ENCODE measurements at places on chromosomes 12 and 14.

DNA sequence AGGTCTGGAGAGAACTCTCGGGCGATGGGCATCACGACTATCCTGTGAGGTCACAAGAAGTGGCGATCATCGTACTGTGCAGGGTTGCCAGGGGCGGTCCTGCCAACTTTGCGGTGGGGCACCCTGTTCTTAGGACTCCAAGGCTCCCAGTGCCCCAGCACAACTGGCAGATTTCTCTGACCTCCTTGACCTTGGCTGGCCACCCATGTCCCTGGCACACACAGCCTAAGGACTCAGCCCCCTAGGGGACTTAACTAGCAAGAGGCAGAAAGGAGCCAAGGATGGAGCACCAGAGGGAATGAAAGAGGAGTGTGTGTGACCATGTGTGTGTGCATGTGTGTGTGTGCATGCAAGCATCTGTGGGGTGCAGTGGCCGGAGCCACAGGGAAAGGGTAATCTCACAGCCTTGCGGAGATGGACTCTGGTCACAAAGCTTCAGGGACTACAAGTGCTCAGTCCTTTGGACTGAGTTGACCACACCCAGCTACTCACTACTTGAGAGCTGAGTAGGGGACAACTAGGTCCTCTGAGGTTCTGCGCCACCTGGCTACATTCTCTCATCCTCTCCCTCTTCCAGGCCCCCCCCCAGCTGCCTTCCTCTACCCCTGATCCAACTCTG is 13.7 kb downstream of the SLC48A1 start:
- no peak for DNase-seq

DNA sequence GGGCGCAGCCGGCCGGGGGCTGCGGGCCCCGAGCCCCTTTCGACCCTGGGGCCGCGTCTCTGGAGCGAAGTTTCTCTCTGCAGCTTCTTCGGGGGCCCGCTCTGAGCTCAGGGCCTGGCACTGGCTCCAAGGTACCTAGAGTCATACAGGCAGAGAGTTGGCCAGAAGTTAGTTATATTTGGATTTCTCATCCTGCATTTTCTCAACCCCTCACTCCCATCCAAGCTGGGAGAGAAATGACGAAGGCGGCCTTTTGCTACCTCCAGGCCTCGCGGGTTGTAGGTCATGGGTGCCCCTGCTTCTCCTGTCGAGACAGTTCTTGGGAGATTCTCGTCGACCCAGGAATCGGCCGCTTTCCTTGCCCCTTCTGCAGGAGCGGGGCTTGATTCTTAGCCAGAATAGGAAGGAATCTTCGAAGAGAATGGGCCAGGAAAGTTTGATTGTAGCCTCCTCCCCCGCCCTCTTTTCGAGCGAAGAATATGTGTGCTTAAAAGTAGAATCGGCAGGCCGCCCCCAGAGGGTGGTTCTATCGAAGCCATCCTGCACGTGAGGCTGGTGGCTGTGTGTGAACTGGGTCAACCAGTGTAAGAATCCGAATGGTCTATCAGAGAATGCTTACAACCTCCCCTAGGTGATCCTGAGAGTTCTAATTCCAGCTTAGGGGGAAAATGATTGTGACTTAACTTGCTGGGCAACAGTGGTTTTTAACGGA is 785 bp downstream of the MLEC start:
- DNase-seq, result no peak

- DNase-seq, result no peak
These were observed 593.8 kb downstream of the RPL10L start for GRCh38 chr14:46057799-46058198.

GRCh38 chr14:40758076-40758475 is 848.6 kb upstream of the LRFN5 start:
- no peak for DNase-seq

- DNase-seq, result no peak
These were observed 10.8 kb downstream of the PITPNM2 start for GRCh38 chr12:123139926-123140675.

- no peak for DNase-seq
These were observed 24.3 kb downstream of the ANAPC7 start for GRCh38 chr12:110379197-110379596.

GRCh38 chr14:87896393-87897380 is 96.3 kb downstream of the GALC start:
- DNase-seq, result peak; percentile 2

GRCh38 chr12:47885012-47885501 is 19.7 kb downstream of the VDR start:
- DNase-seq, result no peak

DNA sequence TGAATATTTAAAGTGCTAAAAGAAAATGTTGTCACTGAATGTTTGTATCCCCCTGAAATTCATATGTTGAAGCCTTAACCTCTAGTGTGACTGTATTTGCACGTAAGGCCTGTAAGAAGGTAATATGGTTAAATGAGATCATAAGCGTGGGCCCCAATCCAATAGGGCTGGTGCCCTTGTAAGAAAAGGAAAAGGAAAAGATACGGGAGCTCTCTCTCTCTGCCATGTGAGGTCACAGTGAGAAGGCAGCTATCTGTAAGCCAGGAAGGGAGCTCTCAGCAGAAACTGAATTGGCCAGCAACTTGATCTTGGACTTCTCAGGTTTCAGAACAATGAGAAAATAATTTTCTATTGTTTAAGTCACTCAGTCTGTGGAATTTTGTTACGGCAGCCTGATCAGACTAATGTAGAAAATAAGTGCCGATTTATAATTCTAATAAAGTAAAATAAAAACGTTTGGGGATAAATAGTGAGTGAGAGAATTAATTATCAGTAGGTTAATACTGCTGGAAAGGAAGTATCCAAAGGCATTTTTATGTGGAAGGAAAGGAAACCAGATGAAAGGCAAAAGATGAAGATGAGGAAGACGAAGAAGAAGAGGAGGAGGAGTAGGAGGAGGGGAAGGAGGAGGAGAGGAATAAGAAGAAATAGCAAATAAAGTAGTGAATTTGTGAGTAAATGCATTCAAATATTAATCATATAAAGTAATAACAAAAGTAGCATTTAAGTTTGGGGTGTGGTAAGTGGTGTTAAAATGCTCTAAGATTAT is 188.5 kb upstream of the KRR1 start:
- no peak for DNase-seq

DNA sequence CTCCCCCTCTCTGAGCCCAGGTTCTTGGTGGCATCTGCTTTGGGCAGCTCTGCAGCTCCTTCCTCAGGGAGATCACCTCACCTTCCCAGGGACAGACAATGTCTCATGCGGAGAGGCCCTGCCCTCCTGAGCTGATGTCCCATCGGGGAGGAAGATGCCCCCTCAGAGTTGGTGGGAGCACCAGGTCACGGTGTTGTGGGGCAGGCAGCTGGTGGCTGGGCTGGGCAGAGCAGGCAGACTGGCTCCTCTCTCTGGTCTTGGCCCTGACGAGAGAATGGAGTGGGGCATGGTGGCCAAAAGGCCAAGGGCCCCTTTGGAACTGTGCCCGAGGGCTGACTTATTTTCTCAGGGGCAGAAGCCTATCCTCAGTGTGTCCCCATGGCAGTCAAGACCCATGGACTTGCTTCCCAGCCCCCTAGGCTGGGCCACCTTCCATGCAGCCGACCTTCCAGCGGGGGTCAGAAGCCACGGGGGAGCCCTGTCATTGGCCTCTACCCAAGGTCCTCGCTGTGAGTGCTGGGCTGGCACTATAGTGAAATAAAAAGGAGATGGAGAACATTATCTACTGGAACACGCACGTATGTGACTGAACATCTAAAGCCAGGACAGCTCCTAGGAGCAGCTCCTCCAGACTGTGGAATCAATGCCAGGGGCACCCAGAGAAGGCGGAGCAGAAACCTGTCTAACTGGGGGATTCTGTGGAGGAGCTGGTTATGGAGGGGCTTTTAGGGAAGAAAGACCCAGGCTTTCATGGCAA is 21.9 kb downstream of the PPP2R5C start:
- DNase-seq, result no peak

- no peak for DNase-seq
These were observed 15.6 kb downstream of the ACVRL1 start for GRCh38 chr12:51922762-51923505.

DNA sequence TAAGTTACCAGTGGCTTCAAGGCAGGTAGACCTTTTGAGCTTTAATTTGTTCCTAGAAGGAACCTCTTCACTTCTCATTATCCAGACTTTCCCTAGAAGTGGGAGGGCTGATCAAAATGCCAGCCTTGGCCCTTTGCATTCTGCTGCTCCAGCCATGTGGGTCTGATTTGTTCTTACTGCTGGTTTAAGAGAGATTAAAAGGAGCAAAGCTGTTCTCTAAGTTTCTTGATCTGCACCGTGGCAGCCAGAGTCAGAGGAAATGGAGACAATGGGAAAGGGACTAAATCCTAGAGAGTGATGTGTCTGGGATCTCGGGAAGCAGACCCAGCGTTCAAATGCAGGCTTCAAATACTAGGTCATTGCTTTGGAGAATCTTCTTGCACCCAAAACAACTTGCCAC is 759.7 kb downstream of the DIO2 start:
- no peak for DNase-seq

- no peak for DNase-seq
These were observed 205.2 kb upstream of the RTL1 start for GRCh38 chr14:101108579-101109346.

DNA sequence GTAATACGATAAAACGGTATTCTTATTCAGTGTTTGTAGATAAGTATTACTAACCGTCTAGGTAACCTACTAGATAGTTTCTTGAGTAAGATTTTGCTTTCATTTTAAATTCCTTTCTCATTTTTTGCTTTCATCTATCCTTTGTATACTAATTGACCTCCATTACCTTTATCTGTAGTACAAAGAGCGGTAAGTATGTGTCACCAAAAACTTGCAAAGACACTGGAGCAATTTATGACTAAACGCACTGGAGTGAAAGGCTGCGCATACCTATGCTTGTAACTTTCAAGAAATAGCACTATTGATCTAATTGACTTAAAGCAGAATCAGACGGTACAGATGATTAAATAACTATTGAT is 1.7 kb downstream of the ARHGAP5 start:
- no peak for DNase-seq

- no peak for DNase-seq
These were observed at the start of gene UNC79 for GRCh38 chr14:93430315-93431035. Gene UNC79 (plus strand): TSS chr14:93430939. CDS start chr14:93431030, 91 bp downstream.

DNA sequence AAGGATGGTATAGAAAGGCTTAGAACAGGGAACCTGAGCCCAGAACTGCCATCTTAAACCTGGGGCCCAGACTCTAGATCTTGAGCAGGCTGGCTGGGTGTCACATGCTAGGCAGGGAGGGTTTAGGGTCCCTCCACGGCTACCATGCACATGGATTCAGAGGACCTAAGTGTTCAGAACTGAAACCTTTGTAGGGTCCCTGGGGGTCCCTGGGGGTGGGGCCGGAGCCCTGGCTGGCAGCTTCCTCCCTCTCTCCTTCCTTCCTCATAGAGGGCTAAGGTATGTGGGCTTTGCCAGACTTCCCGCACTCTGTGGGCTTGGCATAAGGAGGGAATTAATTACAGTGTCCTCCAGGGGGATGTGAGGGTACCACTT is 4.6 kb upstream of the ZNF385A start:
- DNase-seq, result no peak

GRCh38 chr14:47150267-47150666 is 498.7 kb upstream of the RPL10L start:
- DNase-seq, result no peak

- no peak for DNase-seq
These were observed 5.2 kb downstream of the GPR132 start for GRCh38 chr14:105059925-105060565.

- no peak for DNase-seq
These were observed 11.3 kb downstream of the GCN1 start for GRCh38 chr12:120183211-120183631.

- no peak for DNase-seq
These were observed 54.5 kb downstream of the KANSL2 start for GRCh38 chr12:48627556-48627955.

GRCh38 chr12:11780521-11781101 is 131.1 kb downstream of the ETV6 start:
- no peak for DNase-seq

- DNase-seq, result no peak
These were observed 7.2 kb downstream of the RBMS2 start for GRCh38 chr12:56528846-56529245.

- no peak for DNase-seq
These were observed 19.2 kb downstream of the INTS13 start for GRCh38 chr12:26918321-26919215.

DNA sequence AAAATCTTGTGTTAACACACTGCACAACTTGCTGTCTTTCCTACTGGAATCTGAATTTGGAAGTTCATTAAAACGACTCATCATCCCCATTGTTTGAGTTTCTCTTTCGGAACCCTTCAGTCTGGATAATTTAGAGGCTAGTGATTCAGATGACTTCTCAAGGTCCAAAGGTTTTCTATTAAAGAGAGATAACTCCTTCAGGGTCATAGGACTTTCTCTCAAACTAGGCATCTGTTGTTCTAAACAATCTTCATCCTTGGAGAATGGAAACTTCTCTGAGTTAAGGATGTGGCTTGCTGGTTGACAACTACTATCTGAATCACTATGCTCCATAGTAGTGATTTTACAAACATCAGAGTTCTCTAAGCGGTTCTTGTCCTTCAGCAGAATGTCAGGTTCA is 4.4 kb downstream of the MLH3 start:
- no peak for DNase-seq

DNA sequence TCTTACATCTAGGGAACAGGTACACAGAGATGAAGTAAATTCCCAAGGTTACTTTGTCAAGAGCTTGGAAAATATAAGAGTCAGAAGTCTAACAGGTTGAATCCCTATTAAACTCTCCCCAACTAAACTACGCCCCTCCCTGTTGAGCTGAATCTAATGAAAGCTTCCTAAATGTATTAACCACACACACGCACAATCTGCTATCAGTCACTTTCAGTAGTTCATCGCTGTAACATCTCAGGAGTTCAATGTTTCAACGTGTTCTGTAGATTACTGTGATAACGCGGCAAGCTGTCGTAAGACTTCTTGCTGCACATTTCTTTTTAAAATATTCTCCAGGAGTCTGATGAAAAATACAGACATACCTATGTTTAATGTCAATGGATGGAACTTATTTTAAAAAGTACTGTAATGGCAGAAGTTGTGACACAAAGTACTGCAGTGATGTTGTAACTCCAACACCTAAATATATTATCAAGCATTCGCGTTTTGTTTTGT is 612 bp upstream of the SLC25A3 start:
- no peak for DNase-seq

GRCh38 chr14:95045106-95045701 is 112.1 kb downstream of the DICER1 start:
- no peak for DNase-seq

DNA sequence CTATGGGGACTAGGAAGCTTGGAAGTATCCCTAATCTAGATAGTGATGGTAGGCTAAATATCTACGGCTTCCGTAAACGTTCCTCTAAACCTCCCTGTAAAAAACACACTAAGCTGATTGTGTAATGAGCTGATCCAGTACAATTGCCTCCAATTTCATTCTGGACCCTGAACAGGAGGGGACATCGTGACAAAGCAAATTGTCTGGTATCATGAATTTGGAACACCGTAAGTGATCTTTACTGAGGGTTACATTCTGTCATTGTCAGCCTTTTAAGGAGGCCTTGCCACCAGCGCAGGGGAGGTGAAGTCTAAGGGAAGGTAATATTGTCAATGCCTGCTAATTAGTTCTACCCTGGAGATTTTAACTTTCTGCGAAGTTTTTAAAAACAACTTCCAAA is 487 bp upstream of the MGST1 start:
- no peak for DNase-seq

- DNase-seq, result no peak
These were observed 13.2 kb upstream of the SLC41A2 start for GRCh38 chr12:104971306-104971705.

- DNase-seq, result no peak
These were observed 81.5 kb upstream of the KCNA1 start for GRCh38 chr12:4828176-4828575.
